ENCODE measurements at places on chromosomes 2 and 18. TPM values are rescaled to one million over a fixed set of nuclear protein-coding genes. Genes with fewer than 3 reads are reported as not detected.

Gene UGT1A5
- total RNA-seq: not detected

Gene MTX2
- total RNA-seq: 52.0 TPM

Gene GAREM1
- total RNA-seq: 8.6 TPM

Gene TXNDC2
- total RNA-seq: not detected

Gene PIK3C3
- total RNA-seq: 33.2 TPM

Gene SGO2
- total RNA-seq: 1.6 TPM

- DNase-seq: no peak
Observed at GRCh38 chr2:152468899-152469692, 134.1 kb downstream of the FMNL2 start.

DNA sequence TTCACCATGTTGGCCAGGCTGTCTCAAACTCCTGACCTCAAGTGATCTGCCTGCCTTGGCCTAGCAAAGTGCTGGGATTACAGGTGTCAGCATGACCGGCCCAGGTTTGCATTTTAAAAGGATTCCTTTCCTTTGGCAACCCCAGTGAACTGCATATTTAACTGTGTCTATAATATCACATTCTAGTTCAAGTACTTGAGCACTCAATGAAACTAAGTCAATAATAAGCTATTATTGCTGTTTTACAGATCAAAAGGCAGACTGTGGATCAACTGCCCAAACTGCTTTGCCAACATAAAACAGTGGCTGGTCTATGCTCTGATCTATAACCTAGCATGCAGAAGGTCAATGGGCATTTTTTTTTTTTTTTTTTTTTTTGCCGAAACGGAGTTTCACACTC, 144.5 kb downstream of the USP34 start:
- no peak for DNase-seq

GRCh38 chr2:133255360-133255759, 312.9 kb downstream of the NCKAP5 start:
- no peak for DNase-seq

DNA sequence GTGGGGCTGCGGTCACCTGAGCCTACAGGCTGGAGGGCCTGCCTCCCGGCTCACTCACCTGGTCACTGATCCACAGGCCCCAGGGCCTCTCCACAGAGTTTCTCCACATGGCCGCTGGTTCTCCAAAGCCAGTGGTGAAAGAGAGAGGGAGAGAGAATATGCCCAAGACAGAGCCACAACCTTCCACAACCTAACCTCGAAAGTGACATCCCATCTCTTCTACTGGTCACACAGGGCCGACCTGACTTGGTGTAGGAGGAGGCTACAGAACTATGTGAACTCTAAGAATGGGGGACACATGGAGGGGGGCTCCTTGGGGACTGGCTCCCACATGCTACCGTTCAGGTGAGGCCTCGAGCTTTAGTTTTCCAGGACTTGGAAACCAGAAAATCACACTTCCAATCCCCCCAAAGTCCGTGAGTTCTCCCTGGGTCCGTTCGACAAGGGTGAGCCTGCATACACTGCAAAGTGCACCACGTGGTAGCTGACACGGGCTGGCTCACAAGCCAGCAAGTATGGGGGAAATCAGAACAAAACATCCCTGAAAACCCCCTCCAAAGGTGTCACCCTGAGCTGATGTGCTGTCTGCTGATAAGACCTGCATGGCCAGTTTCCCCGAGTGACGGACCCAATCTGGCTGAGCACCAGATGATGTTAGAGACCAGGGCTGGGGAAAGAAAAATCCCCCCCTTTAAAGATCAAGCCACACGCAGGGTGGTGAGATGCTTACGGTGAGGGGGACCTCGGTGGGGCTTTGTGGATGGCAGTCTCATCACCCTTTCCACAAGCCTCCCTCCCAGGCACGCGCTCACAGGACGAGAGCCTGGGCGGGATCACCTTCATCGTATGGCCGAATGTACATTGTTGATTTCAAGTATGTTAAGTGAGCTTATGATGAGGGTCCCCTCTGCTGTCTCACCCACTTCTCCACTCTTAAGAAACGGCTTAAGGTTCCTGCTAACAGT, 54.2 kb upstream of the SEMA4C start:
- DNase-seq: no peak

GRCh38 chr2:39017334-39017733, 103.5 kb downstream of the SOS1 start:
- no peak for DNase-seq

DNA sequence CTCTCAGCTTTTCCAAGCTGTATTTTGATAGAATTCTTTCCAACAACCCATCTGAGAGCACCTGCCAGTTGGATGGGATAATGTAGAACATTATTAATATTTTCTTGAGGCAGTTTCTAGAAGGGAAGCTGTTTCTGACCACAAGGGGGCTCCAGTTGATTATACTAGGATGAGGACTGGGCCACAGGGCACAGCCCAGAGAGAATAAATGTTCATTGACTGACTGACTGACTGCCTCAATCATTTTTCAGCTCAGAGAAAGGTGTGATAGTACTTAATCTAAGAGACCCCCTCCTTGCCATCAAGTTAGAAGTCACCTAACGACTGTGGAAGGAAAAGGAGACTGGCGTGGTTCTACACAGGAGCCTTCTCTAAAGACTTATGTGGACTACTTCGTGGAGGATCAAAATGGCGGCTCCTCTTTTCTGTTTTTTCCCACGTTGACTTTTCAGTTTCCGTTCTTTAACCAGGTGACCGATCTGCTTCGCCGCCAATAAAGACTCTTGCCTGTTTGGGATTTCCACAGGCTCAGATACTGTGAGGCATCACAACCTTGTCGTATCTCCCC, 31.9 kb upstream of the CREG2 start:
- DNase-seq: no peak

DNA sequence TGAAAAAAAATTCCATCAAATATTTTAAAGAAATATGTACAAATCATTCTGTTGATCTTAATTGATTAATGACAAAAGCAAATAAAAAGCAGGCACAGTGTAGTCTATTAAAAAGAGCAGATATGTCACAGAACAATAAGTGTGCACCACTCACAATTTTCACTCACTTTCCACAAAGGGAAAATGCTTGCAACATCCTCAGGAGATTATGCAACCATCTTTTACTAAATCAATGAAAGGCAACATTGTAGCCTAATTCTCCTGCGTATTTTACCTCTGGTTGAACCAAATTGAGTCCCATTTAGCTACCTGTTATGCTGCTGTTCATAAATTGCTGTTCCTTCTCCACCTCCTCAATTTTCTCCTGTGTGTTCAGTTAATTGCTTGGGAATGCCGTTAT, 1346.8 kb upstream of the PIK3C3 start:
- no peak for DNase-seq

DNA sequence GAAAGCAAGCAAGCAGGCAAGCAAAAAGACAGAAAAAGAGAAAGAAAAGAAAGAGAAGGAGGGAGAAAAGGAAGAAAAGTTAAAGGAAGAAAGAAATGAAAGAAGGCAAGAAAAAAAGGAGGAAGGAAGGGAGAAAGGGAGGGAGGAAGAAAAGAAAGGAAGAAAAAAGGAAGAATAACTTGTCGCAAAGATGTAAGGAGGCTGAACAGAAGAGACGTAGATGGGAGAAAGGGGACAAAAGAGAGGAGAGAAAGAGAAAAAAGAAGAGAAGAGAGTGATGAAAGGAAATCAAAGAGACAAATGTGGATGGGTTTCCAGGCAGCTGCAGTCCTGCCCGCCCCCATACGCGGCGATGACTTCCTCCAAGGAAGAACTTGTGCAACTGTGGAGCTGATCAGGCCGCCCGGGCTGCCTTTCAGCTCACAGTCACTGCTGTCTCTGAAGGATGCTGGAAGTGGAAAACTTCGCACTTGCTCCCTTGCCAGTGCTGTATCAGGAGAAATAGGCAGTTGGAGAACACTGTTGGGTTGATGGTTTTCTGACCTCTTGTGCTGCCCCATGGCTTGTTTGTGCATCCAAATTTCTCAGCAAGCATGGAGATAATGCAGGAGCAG, 52.9 kb downstream of the TRIB2 start:
- peak; percentile 73 for DNase-seq

DNA sequence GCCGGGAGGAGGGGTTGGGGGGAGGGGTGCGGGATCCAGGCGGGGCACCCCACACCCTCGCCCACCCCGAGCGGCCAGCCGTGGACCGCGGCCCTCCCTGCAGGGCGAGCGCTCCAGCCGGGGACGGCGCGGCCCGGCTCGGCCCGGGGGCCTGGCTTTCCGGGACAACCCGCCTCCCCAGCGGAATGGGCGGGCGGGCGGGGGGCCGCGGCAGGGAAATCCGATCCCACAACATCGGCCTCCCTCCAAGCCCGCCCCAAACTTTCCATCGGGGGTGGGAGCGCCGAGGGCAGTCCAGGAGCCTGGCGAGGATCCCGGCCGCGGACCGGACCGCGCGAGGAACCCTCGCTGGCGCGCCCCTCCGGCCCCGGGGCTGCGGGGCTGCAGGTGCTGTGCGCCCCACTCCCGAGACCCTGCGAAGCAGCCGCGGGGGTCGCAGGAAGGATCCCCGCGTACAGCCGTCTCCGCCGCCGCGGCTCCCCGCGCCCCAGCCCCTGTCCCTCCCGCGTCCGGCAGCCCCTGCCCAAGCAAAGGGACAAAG, 529 bp downstream of the SEMA4C start:
- DNase-seq: peak; percentile 87

DNA sequence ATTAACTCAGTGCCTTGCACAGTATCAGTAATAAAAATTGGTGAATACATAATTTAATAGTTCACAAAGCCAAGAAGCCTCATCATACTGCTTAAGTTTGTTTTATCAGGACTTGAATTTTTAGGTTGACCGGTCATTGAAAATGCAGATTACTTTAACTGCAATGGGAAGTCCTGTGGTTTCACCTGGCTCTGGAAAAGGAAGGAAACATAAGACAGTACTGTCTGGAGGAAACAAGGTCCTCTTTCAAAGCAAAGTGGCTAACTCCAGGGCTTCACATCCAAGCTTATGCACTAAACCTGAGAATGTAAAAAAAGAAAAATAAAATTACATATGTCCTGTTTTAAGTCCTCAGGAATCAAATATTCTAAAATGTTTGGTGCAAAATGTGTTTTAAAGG, 119.7 kb downstream of the DLGAP1 start:
- DNase-seq: no peak

- no peak for DNase-seq
Observed at GRCh38 chr2:158902005-158902398, 66.4 kb upstream of the TANC1 start.

- peak; percentile 57 for DNase-seq
Observed at GRCh38 chr2:30201990-30202389, 29.3 kb upstream of the LBH start.

- DNase-seq: no peak
Observed at GRCh38 chr2:196066291-196067087, 2.1 kb downstream of the DNAH7 start.

- no peak for DNase-seq
Observed at GRCh38 chr2:9377461-9378097, 45.7 kb downstream of the ITGB1BP1 start.

Measured in left ventricle myocardium inferior (tissue), 1 donor.